ENCODE measurements at places on chromosomes 16 and 17.

- no peak for DNase-seq
Measured at GRCh38 chr16:13344001-13344400, 442.6 kb downstream of the SHISA9 start.

DNA sequence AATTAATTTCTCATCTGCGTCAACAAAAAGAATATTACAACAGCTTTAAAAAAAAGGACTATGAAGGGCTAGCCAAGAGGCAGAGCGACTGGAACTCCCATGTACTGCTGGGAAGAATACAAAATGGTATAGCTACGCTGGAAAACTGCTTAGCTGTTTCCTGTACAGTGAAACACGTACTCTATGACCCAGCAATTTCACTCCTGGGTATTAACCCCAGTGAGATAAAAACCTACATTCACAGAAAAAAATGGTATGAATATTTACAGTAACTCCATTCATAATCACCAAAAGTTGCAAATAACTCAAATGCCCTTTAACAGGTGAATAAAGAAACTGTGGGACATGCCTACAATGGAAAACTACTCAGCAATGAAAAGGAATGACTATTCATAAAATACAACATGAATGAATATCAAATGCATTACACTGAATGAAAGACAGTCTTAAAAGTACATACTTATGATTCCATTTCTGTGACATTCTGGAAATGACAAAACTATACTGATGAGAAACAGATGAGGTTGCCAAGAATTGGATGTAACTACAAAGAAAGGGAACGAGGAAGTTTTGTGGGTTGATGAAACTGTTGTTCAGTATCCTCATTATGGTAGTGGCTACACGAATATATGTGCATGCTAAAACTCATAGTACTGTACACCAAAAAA is 27.6 kb downstream of the CMTM4 start:
- DNase-seq, result no peak

- no peak for DNase-seq
Measured at GRCh38 chr16:76204249-76204648, 73.0 kb upstream of the CNTNAP4 start.

DNA sequence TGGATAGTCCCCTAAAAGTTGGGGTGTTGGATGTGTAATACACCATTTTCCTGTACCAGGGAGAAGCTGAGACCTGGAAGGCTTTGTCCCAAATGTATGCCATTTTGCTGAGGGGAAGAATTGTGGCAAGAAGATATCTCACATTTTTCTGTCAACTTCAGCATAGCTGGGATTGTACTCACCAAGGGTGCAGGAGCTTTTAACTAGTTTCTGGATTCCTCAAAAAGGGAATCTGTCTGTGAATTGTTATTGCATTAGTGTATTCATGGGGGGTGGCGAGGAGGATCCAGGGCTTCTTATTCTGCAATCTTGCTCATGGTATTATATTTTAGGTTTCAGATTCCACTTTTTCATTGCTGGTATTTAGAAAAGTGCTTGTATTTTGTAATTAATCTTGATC is 208.2 kb upstream of the MYOCD start:
- DNase-seq, result no peak

DNA sequence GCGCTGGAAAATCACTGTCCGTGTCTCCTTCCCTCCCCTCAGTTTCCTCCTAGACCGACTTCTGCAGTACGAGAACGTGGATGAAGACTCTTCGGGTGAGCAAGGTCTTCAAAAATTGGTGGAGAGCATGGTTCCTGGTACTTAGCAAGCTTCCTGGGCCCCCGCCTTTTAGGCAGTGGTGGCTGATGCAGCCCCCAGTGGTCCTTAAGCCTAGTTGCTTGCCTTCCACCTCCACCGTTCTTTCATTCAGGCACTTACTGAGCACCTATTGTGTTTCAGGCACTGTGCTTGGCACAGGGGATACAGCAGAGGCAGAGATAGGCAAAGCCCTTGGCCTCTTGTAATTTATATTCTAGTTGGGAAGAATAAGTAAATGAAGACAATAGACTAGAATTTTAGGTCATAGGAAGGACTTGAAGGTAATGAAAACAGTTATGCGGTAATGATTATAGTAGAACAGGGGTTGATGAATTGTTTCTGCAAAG is 767 bp downstream of the INO80E start:
- no peak for DNase-seq

GRCh38 chr17:6567528-6568183 is 11.3 kb upstream of the PITPNM3 start:
- DNase-seq, result no peak

- no peak for DNase-seq
Measured at GRCh38 chr17:75009139-75009724, 3.2 kb upstream of the MRPL58 start.

- DNase-seq, result no peak
Measured at GRCh38 chr16:85126394-85126704, 14.1 kb upstream of the CIBAR2 start.

- no peak for DNase-seq
Measured at GRCh38 chr16:15396948-15397594, 1.5 kb downstream of the MPV17L start.

GRCh38 chr16:3065742-3066439 is 451 bp downstream of the IL32 start:
- no peak for DNase-seq

- peak; percentile 82 for DNase-seq
Measured at GRCh38 chr16:89827383-89828198, 684 bp upstream of the SPIRE2 start.

GRCh38 chr17:33267271-33267790 is 25.8 kb downstream of the ASIC2 start:
- DNase-seq, result peak; percentile 95

DNA sequence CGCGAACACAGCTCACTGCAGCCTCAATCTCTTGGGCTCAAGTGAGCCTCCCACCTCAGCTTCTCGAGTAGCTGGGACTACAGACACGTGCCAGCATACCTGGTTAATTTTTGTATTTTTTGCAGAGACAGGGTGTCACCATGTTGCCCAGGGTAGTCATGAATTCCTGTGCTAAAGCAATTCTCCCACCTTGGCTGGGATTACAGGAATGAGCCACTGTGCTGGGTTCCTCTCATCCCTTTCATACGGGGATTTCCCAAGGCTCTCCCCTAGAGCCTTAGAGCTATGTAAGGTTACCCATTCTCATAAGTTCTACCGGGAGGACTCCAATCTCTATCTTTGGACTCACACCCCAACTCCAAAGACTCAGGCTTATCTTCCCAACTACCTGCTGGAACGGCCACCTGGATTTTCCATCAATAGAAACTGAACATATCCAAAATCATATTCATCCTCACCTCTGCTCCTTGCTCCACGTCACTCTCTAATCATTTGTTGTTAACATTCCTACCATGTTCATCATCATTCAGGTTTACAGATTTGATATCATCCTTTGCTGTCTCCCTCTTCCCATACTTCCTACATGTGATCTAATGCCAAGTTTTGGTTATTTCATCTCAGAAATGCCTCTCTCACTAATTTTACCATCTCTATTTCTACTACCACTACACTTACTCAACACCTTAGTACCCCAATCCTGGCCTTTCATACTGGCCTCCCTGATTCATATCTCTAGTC is 92.5 kb downstream of the NCOR1 start:
- no peak for DNase-seq

DNA sequence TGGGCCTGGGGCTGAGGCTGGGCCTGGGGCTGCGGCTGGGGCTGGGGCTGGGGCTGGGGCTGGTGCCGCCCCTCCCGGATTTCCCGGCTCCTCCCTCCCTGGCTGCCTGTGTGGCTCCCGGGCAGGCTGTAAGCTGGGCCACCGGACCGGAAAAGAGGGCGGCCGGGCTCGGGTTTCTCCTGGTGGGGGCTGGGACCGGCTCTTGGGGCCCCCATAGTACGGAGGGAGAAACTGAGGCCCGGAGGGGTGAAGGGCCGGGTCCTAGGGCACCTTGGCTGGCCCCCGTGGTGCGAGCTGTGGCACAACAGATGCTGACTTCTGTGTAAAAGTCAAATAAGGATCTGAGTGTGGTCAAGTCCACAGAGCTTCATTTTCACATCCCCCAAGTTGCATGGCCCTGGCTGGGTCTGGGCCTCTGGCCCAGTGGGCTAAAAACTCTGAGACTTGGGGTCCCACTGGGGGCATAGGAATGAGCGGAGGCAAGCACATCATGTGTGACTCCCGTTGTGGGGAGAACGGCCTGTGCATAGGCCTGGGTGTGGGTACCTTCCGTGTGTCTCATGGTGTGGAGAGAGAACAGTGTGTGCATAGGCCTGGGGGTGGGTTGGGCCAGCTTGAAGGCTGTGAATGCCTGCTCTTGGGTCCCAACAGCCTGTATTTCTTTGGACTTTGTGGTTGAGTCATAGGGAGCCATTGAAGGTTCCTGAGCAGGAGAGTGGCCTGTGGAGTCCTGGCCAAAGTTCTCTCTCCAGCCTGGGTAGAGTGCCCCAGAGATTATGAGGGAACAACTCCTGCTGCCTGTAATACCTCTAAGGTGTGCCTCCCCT is 123.9 kb upstream of the CIBAR2 start:
- no peak for DNase-seq

- DNase-seq, result no peak
Measured at GRCh38 chr17:31690151-31690551, 168.9 kb downstream of the COPRS start.

DNA sequence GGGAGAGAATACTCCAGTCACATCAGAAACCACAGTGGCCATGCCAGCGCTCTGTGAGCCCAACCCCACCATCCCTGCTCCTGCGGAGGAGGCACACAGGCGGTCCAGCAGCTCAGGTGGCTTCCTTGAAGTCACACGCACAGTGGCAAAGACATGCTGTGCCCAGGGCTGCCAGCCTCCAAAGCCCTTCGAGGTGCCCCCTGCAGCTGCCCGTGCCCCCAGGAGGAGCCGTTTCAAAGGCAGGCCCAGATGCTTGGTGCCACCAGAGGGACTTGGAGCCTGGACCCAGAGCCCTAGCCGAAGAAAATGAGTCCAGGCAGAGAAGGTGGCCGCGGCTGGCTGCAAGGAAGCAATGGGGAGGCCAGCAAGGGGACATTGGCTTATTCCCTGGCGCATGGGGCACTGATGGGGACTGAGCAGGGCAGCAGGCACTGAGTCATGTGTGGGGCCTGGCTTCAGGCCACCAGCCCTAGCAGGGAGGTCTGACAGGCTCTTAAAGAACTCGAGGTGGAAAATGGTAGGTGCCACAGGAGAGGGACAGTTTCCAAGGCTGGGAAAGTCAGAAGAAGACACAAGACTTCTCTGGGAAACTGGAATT is 17.2 kb upstream of the CACNG1 start:
- DNase-seq, result no peak

- DNase-seq, result no peak
Measured at GRCh38 chr16:66976746-66977145, 11.6 kb upstream of the CES4A start.

- DNase-seq, result no peak
Measured at GRCh38 chr17:68863091-68863652, 92.0 kb downstream of the ABCA8 start.

DNA sequence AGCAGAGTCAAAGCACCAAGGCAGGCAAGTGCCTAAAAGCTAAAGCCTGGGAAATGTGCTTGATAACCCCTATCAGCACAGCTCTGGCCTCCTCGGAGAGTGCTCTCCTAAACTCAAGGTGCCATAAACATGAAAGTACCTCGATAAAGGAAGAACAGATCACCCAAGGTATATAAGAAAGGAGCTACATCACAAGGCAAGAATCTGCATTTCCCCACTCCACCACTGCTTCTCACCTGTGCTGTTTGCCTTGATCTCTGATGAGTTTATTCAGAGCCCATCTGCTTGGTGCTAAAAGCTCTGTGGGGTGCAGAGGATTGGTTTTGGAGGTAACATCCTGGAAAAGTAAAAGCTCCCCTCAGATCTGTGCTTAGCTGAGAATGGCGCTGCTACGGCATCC is 449.5 kb upstream of the CDH5 start:
- no peak for DNase-seq

- DNase-seq, result no peak
Measured at GRCh38 chr16:4293822-4294457, 21.1 kb upstream of the TFAP4 start.

DNA sequence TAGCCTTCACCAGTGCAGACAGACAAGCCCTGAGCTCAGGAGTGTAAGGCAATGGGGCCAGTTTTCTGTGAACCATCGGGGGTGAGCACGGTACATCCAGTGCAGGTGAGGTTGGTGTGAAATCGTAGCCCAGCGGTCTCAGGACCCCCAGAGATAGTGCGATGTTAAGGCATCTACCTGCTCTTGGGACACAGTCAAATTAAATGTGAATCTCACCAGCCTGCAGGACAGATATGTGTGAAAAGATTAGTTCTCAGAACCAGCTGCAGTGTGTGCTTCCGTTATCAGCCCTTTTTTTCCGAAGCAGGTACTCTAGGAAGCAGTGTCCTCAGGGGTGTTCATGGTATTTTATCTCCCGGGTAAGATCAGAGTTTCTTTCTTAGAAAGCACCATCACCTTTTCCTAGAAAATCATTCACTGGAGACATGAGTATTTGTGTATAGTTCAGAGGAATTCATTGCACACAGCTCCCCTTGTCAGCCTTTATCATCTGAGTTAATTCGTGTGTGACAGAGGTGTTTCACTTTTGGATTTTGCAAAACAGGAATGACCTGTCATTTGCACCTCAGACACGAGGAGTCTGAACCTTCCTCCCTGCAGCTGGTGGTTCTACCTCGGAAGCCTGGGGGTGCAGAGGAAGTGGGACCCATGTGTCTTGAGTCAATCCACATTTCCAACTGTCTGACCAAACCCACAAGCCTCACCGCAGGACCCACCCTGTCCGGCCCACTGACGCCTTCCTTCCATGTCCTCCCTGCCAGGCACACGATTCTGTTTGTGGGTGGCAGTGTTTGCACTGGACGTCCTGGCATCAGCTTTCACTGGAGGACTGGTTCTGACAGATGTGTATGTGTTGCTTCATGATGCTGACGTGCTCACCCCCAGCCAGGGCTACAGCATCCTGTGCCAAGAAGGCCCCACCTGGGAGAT is 107.8 kb downstream of the CLEC16A start:
- no peak for DNase-seq

DNA sequence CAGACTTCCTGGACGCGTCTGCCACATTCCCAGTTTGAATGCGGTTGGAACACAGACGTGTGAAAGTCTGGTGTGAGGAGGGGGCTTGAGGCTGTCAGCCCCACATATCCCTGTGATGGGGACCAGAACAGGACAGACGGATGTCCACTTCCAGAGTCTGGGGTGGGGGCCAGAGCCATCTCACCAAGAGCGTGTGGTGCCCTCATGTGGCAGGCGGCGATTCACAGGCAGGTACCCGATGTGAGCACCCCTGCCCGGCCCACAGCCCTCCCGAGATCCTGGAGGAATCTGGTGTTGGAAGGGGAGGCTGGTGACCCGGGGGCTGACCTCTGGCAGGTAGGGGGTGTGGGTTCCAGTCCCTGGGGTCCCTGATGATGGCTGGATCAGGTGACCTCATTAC is 51.5 kb downstream of the ENGASE start:
- DNase-seq, result peak; percentile 21

GRCh38 chr17:67289181-67289876 is 44.3 kb upstream of the HELZ start:
- no peak for DNase-seq

Measured in ACHN (cell line).